ENCODE measurements at places on chromosomes 2 and 18.

- DNase-seq, result no peak
Measured at GRCh38 chr2:130300258-130300969, 42.3 kb upstream of the IMP4 start.

DNA sequence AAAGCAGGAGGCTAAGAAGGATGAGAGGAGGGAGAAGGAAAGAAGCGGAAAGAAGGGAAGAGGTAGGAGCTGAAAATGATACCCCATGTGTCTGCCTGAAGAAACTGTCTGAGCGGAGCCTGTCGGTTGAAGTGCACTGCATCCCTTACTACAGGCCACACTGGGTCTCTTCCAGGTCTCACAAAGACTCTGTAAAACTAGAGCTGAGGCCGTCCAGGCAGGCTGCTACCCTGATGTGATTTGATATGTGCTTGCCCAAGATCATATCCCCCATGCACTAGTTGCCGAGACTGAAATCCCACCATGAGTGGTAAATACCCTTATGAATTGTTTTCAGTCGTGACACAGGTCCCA is 134.4 kb downstream of the MAIP1 start:
- DNase-seq, result no peak

DNA sequence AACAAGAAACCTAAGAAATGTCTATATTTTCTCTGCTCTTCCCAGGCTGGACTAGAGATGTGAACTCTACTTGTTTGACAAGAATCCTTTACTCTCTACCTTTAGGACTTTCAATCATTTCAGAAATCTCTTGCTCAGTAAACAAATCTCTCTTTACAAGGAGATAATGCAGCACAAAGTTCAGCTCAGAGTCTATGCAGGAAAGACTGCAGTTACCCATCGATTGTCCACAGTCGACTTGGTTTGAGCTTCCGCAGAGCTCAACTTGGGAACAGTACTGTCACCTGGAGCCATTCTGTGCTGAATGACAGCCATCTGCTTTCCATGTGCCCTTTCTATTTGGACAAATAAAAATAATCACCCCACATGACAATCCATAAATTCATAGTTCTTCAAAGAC is 259.7 kb upstream of the STON1 start:
- no peak for DNase-seq

DNA sequence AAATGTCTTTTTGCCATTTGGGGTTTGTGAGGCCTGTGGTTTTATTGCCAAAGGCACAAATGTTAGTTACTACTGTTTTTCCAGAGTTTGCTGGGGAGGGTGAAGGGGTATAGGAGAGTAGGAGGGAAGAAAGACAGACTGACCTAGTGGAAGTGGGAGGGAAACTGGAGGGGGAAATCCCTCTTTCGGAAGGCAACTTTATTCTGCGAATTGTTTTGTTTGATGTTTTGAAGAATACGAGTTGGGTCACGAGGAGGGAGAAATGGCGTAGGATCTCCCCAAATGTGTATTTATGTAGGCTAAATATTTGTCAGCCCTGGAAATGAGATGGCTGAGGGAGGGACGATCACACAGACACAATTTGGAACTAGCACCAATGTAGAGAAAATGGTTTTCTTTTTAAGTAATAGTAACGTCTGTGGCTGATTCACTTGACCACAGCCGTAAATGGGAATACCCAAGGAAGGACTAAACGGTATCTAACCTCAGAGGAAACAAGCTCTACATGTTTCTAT is 172.3 kb downstream of the ICOS start:
- DNase-seq, result no peak

DNA sequence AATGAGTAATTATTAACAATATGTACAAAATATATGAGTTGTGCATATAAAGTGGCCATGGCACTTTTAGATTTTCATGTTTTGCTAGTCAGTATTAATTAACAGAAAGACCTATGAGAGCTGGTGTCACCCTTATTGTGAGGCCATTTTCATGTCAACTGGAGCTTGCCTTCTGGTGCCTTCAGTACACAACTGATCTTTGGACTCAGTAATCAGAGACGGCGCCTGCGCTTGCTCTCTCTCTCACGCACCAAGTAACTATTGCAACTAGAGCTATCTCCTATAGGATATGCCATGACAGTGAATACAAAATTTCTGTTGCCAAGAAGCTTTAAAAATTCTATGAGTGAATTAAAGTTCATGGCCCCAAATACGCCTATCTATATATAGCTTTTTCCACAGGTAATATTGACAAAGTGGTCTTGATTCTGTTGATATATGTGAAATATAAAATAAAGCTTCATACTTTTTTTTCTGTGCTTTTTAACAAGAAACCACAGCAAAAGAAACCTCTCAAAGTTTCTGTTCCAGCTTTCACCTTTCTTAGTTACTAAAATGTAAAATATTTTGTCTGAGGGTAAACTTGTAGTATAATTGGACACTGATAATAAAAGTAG is 2.9 kb downstream of the SERTAD2 start:
- DNase-seq, result no peak

DNA sequence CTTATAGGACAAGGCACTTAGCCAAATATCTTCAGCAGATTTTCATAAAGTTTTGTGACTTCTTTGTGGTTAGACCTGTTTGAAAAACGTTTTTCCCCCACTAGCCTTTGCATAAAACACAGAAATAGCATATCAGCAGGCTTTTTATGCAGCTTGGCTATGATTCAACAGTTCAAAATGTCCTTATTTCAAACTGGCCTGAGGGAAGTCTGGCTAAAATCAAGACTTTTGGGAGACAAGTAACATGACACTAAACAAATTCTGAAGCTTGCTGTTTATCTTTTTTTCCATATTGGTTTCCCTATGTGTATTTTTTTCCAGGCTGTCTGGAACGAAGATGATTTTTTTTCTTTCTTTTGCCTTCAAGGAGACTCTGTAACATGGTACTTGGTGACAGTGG is 95.1 kb upstream of the L3MBTL4 start:
- DNase-seq, result no peak

- no peak for DNase-seq
Measured at GRCh38 chr2:2974982-2975381, 402.6 kb downstream of the EIPR1 start.

All from forelimb muscle (tissue), 1 donor.